ENCODE measurements at places on chromosomes 3 and 15. TPM values are rescaled to one million over a fixed set of nuclear protein-coding genes. Genes with fewer than 3 reads are reported as not detected.

The SPESP1 gene
- total RNA-seq: 1.2 TPM

The TMEM207 gene
- not detected for total RNA-seq

The TM4SF18 gene
- total RNA-seq: 33.4 TPM

The TMIE gene
- 0.26 TPM for total RNA-seq

The GHSR gene
- not detected for total RNA-seq

The SNX22 gene
- total RNA-seq: 0.42 TPM

The AGTR1 gene
- total RNA-seq: 8.1 TPM

The MDFIC2 gene
- not detected for total RNA-seq

The RAD51 gene
- 2.2 TPM for total RNA-seq

GRCh38 chr3:14282706-14283075 is 104.1 kb downstream of the LSM3 start:
- DNase-seq: no peak

DNA sequence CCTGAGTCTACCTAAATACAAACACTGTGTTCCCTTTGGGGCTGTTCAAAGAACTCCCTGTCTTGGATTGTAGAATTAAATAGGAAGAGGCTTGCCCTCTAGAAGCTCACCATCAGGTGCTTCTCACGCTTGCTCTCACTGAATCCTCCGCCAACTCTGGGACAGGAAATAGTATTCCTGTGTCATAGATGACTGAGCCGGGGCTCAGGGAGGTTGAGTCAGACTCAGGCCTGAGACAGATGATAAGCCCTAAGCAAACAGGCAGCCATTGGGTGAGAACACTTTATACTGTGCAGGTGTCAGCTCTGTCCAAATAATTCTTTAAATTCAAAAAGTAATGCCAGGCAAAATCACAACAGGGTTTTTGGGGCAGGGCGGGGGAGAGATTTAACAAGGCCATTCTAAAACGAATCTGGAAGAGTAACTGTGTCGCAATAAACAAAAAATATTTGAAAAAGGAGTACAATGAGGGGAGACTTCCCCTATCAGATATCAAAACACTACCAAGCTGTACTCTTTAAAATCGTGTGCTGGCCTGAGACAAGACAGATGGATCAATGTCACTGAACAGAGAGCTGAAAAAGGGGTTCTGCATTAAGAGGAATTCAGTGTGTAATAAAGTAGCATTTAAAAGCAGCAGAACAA is 59.0 kb downstream of the EPHB3 start:
- DNase-seq: no peak

DNA sequence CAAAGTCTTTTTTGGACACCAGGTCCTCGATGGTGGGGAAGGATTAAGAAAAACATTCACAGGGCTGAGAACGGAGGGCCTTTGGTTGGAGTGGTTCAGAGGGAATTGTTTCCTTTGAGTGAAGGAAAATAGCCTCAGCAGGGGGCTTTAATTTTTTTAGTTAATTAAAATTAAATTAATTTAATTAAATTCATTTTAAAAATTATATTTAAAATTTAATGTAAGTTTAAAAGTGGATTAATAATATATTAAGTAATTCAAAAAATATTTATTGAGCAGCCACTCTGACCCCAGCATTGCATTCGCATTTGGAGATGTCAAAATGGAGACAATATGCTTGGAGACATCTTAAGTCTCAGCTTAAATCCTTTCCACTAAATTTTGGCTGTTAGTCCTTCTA is 136.7 kb downstream of the KCNH8 start:
- no peak for DNase-seq

GRCh38 chr3:10530241-10530640 is 24.9 kb upstream of the ATP2B2 start:
- no peak for DNase-seq

DNA sequence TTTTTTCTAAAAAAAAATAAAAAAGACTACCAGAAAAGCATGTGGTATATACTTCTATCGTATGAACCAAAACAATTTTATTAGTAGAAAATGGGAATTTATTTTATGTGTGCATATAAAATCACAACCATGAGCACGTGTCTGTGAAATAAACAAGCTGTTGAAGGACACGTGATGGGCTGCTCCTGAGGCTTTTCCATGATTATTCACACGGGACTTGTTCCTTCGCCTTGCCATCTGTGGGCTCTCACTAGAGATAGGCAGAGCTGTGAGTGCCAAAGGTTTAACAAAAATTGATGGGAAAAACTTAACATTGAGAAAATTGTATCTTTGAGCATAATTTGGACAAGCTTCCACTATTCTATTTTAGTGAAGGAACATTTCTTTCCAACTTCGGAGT is 12.4 kb upstream of the ETV5 start:
- no peak for DNase-seq

- DNase-seq: no peak
These were observed 7.5 kb upstream of the TGFBR2 start for GRCh38 chr3:30598668-30599545.

DNA sequence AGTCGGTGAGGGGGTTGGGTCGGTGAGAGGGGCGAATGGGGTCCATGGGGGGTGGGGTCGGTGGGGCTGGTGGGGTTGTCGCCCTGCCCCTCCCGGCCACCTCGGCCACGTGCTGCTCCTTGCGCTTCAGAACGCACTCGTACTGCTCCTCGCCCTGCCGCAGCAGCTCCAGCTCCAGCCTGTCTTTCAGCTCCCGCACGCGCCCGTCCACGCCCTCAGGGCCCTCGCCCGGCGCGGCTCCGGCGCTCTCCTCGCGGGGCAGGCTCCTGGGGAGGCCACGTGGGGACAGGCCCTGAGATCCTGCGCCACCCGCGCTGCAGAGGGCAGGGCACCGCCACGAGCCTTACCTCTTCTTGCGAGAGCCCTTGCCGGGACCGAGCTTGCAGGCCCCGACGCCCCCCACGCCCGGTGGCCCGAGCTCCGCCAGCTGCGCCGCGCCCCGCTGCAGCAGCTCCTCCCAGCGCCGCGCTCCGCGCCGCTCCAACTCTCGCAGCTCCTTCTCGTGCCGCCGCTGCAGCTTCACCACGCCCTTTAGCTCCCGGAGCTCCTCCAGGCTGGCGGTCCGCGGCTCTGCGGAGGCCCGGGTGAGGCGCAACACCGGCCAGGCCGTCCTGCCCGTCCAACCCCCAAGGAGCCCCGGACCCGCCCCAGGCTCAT is 8.2 kb upstream of the ANKRD63 start:
- no peak for DNase-seq

GRCh38 chr3:102301155-102301880 is 133.5 kb upstream of the ZPLD1 start:
- no peak for DNase-seq

DNA sequence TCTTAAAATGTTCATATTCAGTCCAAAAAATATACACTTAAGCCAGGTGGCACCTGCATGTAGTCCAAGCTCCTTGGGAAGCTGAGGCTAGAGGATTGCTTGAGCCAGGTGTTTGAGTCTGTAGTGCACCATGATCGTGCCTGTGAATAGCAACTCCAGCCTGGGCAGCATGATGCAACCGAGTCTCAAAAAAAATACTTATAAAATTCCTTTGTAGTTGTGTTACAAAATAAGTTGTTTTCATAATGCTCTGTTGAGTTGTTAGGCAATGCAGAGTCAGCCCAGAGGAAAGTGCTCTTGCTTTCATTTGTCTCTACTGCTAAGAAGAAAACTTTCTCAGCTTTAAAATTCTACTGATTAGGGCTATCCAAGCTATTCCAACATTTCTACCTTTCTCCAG is 442.8 kb upstream of the ARRDC4 start:
- DNase-seq: no peak

- DNase-seq: no peak
These were observed 466.0 kb upstream of the THBS1 start for GRCh38 chr15:39114690-39115378.

DNA sequence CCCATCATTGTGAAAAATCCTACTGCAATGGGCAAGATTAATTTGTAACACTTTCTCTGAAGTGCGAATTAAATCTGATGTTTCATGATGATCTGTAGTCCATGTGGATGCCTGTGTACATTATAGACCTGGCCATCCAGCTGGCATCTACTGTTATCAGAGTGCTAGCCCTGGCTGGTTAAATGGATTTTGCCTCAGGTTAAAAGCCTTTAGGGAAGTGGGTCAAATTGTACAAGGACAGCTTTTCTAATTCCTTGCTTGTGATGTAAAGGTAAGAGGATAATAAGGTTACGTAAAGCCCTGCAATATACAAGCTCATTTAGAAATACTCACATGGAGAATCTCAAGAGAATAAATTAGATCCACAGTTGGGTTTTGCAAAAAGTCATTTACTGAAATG is 138.2 kb downstream of the EPHA3 start:
- no peak for DNase-seq

- DNase-seq: no peak
These were observed 117.5 kb upstream of the CRBN start for GRCh38 chr3:3296979-3297381.

GRCh38 chr15:60396560-60396957 is 1.2 kb downstream of the ANXA2 start:
- DNase-seq: no peak

GRCh38 chr3:196287090-196287439 is 461 bp downstream of the PCYT1A start:
- DNase-seq: no peak

- no peak for DNase-seq
These were observed 318.1 kb upstream of the IGF1R start for GRCh38 chr15:98330258-98330657.

- DNase-seq: peak; percentile 48
These were observed 1.8 kb downstream of the ANP32A start for GRCh38 chr15:68818769-68819494.

DNA sequence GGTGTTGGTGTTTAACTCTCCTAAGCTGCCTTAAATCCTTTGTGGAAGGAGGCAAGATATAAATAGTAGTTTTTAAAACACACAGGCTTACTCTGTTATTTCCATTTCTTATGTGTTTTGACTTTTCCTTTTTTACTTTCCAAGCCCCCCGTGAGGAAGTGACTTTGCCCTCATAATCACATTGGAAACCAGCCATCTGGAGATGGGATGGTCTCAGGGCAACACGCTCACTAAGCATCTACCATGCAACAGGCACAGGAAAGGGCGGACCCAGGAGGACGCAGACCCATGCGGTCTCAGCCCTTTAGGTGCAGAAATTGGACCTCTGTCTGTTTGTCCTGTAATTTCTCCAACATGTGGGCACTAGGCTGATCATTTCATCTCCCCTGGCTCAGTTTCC is 115.7 kb downstream of the PDZRN3 start:
- DNase-seq: no peak

DNA sequence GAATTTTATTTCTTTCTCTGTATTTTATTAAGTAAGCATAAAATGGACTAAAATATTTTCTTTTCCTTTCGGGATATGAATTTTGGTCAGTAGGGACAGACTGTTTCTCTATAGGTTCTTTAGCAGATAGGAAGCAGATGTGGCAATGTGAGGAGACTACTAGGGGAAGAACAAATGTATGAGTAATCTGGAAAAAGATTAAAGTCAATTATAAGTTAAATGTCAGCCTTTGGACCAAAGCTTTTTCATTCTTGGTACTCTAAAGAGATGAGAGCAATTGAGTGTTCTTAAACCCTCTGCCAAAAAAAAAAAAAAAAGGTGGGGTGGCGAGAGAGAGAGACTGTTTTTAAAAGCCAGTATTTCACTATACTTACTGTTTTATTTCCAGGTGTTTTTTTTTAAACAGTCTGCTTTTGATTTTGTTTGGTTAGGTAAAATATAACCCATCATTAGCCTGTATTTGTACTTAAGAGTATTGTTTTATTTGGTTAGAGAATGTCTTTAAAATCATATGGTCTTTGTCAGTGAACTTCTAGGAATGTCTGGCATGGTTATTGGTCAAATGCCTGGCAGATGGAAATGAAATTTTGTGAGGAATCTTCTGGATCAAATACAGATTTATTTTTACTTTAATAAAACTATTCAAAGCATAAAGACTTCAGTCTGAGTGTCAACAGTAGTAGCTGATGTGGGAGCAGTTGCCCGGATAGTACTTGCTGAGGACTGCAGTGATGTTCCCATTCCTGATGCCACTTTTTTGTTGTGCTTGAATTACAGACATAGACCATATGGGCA is 63.8 kb downstream of the LRRC49 start:
- no peak for DNase-seq

DNA sequence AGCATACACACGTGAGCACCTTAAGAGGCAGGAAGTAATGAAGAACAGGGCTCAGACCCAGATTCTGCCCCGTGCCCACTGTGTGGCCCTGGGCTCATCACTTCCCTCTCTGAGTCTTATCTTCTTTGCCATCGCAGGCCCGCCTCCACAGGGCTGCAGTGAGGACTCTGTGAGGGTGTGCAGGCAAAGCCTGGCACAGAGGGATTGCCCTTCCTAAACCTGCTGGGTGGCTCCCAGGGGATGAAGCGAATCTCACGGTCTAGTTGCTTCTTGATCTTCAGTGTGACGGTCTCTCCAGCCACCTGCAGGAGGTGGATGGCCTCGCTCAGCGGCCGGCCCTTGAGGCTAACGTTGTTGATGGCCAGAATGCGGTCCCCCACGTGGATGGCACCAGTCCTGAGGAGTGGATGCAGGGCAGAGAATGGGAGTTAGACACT is 32.8 kb downstream of the GRIP2 start:
- no peak for DNase-seq

DNA sequence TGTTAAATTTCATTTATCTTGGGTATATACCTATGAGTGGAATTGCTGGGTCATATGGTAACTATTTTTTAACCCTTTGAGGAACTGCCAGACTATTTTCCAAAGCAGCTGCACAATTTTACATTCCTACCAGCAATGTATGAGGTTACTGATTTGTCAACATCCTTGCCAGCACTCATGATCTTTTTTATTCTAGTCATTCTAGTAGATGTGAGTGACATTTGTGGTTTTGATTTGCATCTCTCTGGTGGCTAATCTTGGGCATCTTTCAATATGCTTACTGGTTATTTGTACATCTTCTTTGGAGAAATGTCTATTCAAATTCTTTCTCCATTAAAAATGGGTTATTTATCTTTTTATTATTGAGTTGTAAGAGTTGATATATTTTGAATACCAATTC is 21.3 kb upstream of the LRRC58 start:
- no peak for DNase-seq

- DNase-seq: no peak
These were observed 43.7 kb downstream of the MYZAP start for GRCh38 chr15:57635300-57635909.

DNA sequence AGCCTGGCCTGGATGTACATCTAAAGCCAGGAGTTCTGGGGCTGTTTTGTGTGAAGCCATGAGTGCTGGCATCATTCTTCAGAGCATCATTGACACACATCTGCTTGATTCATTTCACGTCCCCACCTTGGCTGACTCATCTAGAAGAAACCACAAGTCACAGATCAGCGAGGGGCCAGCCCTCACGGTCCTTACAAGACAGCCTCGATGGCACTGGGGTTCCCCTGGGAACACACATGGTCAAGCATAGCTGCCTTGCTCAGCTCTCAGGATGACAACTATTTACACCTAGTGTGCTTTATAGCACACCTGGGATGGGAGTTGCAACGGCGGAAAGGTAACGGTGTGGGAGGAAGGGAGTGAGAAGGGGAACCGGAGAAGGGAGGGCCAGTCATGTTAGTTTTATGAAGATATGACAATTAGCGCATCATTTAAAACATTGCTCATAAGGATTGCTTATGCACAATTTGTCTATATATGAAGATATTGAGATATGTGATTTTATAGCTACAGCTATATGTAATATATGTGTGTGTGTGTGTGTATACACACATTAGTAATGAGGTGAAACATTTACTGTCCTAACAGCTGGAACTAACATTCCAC is 227.1 kb downstream of the RPLP1 start:
- DNase-seq: no peak

- DNase-seq: no peak
These were observed 83.7 kb downstream of the SEC22A start for GRCh38 chr3:123285479-123285878.

GRCh38 chr15:51524376-51524775 is 98.2 kb downstream of the DMXL2 start:
- DNase-seq: no peak
